Activated CD8-positive, alpha-beta memory T cell treated with anti-CD3 and anti-CD28 coated beads, Interleukin-2, amount 50 U/mL, for 4 hours (primary cell): ENCODE measurements at places on chromosomes 5 and 9.

DNA sequence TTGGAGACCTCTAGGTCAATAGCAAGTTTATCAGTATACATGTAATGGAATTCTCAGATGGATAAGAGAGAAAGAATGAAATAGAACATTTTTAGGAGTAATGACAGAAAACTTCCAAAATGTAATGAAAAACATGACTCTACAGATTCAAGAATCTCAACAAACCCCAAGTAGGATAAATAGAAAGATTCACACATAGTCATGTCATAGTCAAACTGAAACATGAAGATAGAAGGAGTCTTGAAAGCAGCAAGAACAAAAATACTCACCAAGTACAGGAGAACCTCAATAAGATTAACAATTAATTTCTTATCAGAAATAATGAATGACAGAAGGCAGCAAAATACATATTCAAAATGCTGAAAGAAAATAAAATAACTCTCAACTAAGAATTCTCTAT is 164.5 kb downstream of the SPATA31D1 start:
- DNase-seq: no peak

DNA sequence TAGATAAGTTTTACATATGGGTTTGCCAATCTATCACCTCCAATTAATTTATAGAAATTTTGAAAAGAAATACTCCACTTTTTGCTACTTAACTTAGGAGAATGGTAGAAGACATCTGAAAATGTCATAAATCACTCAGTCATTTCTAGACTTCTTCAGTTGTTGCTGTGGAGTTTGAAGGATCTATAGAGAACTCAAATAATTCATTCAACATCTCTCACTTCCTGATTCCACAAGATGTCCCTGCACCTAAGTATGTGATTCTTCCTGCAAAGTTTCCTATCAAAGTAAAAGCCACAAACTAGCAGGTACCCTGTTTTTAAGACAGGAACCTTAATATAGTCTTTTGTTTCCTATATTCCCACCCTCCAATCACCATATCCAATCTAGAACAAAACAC is 297.1 kb upstream of the ATP10B start:
- no peak for DNase-seq

DNA sequence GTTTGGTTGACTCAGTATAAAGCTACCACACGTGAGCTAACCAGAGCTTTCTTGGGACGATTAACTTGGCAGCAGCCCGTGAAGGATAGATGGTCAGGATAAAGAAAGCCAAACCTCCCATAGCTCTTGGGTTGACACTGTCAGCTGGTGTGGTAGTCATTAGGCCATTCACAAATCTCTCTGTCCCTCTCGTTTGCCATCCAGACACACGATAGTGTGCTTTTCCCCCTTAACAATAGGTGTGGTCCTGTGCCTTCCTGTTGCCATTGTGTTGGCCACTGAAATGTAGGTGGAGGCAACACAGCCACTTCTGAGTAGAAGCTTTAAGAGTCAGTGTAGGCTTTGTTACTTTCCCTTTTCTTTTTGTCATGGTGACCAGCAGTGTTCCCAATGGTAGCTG is 11.7 kb downstream of the OR13J1 start:
- no peak for DNase-seq

DNA sequence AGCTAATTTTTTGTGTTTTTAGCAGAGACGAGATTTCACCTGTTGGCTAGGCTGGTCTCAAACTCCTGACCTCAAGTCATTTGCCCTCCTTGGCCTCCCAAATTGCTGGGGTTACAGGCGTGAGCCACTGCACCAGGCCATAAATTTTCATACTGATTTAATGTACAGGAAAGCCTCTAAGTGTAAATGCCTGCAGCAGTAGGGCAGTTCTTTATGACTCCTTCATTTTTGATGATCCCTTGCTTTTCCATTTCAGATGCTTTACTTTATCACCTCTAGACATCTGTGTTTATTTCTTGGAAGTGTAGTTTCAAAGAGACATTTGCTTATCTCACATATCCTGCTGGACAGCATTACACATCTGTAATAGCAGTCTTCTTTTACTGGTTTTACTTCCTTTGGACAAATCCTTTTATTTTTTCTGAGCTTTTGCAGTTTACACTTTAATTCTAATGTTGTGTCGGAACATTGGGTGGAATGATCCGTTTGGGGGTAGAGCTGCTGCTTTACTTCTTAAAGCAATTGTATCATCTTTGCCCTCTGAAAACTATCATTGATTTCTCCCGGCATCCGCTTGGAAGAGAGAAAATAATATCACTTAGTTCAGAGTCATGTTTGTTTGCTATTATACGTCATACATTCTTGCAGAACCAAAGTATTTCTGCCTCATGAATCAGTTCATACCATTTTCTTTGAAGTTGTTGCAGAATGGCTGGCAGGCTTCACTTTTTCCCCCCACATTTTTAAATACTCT is 36.0 kb downstream of the SCGB3A1 start:
- DNase-seq: no peak

DNA sequence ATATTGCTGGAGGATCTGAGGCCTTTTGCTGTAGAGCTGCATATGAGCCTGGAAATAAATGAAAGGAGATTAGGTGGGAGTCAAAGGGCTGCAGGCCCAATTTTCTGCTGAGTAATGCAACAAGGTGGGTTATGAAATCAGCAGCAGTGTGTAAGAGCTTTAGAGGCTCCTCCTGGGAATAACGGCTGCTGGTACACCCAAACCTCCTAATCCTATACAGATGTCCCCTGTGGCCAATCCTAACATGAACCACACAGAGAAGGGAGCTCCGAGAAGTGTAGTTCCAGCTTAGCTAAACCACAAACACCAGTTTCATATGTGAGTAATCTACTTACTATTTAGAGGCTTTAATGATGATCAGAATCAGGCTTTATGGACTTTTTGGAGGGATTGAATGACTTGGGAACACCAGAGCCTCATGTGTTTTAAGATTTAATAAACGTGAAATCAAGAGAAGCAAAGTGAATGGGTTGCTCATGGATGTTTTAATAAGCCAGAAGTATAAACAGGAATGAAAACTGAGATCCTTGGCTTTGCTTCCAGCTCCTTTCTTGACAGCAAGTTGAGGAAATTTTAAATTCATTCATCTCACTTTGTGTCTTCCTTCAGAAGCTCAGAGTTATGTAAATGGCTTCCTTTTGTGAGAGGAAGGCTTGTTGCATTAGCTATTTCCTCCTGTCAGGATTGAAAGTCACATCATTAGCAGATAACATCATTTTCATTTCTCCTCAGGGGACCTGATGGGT is 437.5 kb downstream of the TMEM232 start:
- DNase-seq: no peak

DNA sequence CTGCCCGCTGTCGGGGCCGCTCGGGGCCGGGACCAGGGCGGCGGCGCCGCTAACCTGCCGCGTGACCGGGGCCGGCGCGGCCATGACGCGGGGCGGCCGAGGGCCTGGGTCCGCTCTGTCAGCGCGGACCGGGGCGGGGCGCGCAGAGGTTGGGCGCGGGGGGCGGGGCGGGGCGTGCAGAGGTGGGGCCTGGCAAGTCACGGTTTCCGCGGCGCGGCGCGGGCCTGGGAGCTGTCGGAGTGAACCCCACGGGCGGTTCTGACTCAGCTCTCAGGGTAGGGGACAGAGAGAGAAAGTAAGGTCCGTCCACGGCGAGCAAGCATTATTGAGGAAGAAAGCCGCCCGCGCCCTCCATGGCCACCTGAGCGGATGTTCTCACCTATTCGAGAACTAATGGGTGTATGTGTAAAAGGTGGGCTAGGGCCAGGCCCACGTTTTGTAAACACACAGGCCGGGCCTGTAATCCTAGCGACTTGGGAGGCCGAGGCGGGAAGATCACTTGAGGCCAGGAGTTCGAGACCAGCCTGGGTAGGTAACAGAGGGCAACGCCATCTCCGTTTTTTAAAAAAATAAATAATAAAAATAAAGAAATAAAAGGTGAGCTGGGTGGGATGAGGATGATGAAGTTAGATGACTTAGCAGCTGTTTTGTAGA is at the start of gene PRXL2C:
Gene PRXL2C (minus strand): TSS at position 120 of the 654 bp plus-strand sequence. CDS start 36 bp downstream, at position 84.
- peak; percentile 82 for DNase-seq

DNA sequence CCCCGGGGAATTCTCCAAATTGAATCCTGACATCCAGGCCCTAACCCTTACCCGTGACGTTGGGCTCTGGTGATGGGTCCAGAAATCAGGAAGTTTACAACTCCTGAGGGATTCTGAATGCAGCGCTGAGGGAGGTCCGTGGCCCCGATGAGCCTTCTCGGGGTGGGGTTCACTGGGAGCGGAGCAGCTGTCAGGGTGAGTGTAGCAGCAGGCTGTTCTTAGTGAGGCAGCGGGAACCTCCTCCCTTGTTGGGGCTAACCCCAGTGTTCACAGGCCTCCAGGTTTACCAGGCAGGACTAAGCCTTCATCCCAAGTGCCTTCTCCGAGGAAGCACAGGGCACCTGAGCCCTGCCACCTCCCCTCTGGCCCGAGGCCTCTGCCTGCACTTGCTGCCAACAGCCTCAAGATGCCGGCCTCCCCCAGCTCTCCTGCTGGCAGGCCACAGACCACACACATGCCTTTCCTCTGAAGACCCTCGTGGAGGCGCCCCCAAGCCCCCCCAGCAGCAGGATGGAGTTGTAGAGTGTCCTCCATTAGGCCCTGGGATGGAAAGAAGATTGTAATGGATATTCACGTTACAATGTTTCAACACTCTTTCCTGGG is 7.3 kb upstream of the ADAMTS16 start:
- DNase-seq: no peak

- no peak for DNase-seq
These were observed 220.0 kb downstream of the SLC12A2 start for GRCh38 chr5:128303593-128303992.

DNA sequence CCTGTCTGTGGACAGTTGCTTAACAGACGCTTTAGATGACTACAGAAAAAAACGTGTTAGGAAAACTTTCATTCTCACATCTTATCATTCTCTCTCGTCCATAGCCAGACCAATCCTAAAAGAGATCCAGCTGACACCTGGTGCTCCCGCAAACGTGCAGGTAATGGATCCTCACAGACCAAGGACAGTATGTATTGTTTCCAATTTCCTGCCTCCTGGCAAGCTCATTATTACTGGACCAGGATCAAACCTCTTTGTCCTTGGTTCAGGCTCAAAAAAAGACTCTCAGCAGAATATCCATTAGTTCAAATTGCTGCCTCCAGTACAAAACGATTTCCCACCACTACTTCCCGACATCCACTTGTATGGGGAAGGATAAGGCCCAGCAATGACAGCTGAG is 62.4 kb downstream of the SERINC5 start:
- DNase-seq: no peak

- DNase-seq: no peak
These were observed 38.7 kb downstream of the SCAMP1 start for GRCh38 chr5:78399116-78399515.

- DNase-seq: peak; percentile 45
These were observed 31.2 kb downstream of the SEMA4D start for GRCh38 chr9:89466451-89467277.

DNA sequence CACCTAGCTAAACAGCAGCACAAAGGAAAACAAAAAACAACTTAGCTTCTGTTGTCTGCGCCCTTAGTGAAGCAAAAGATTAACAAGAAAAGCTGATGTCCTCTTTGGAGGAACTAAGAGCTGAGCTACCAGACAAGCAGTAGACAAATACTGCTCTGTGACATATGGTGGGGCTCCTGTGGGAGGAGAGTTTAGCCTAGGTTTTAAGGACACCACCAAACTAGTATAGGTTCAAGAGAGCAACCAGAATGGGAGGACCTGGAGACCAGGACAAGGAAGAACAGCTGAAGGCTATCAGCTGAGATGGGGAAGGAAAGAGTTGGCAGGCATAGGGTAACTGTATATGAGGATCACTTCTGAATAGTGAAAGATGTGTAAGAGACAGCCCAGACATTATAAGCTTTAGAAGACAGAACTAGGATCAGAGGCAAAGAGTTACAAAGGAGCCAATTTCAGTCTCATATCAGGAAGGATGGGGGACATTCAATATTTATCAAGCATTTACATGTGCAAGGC is 27.2 kb downstream of the FBXW2 start:
- DNase-seq: no peak

GRCh38 chr5:17378346-17378997 is 119.6 kb upstream of the TAF11L2 start:
- DNase-seq: no peak

DNA sequence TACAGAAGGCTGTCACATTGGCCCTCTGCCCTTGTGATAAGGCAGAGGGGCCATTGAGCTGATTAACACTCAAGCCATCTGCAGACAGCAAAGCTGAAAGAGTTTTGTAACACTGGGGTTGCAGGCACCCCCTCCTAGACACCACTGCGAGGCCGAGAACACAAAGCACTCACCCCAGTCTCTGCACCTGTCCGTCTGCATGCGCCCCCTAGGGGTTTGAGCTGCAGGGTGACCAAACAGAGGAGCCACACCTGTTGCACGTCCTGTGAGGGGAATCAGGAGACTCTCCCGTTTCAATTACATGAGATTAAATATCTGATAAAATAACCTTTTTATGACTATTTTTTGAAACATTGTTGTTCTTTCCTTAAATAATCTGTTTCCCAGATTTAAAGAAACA is 1180.4 kb downstream of the CDH9 start:
- no peak for DNase-seq

DNA sequence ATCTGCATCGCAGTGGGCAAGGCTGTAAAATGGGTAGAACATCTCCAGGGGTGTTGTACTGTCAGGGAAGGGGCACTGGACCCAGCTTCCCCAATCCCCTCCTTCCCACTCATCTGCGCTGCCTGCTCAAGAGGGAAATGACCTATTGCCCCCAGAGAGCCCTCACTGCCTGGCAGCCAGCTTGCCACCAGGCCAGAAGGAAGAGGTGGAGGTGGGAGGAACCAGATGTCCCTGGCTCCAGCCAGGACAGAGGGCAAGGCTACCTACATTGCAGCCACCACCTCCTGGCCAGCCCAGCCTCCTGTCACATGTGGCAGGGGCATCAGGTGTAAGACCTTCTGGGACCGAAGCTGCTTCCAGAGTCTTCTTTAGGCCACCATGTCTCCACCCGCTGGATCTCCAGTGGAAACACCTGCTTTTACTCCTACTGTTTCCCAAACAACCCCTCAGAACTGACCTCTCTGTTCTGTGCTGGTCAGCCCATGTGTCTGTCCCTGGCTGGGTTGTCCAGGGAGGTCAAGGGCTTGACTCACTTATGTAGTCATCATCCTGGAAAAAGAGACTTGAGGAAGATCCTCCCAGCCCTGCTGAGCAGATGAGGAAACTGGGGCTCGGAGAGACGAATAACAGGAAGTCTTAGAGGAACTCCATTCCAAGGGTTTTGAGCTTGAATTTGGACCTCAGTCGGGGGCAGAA is 42.3 kb downstream of the JADE2 start:
- DNase-seq: no peak

DNA sequence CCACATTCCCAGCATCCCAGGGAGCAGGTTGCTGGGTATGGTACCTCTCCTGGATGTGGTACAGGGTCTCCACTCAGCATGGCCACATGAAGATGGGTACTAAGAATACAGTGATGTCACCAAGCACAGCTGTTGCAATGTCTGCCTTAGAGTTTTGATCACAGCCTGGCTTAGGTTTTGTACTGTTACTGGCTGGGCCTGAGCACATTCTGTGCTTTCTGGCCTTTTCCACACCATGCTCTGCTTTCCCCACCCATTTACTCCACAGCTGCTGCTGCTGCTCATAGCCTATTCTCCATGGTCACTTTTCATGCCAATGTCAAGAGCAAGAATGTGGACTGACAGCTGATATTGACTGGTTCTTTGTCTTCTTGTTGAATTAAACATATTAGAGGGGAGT is 481.9 kb downstream of the ARHGEF28 start:
- no peak for DNase-seq
